ENCODE measurements at places on chromosomes 7 and 10. TPM values are rescaled to one million over a fixed set of nuclear protein-coding genes. Genes with fewer than 3 reads are reported as not detected.

IGFBP3 gene
- 71.4 TPM for total RNA-seq

ARMH3 gene
- total RNA-seq: 6.1 TPM

TSPAN33 gene
- 0.13 TPM for total RNA-seq

ZSCAN21 gene
- 8.3 TPM for total RNA-seq

AKAP9 gene
- total RNA-seq: 15.9 TPM
